Fibroblast of mammary gland (primary cell): ENCODE measurements at places on chromosomes 1 and 21.

GRCh38 chr1:88462488-88463261 is 221.4 kb upstream of the PKN2 start:
- peak; percentile 23 for DNase-seq

- no peak for DNase-seq
These were observed 20.1 kb downstream of the CASZ1 start for GRCh38 chr1:10776190-10776905.

GRCh38 chr1:201603613-201604232 is 64.8 kb downstream of the NAV1 start:
- DNase-seq: peak; percentile 52

GRCh38 chr1:31029026-31029425 is 36.5 kb downstream of the PUM1 start:
- DNase-seq: peak; percentile 50

GRCh38 chr21:14589855-14590563 is 43.9 kb upstream of the SAMSN1 start:
- DNase-seq: no peak

DNA sequence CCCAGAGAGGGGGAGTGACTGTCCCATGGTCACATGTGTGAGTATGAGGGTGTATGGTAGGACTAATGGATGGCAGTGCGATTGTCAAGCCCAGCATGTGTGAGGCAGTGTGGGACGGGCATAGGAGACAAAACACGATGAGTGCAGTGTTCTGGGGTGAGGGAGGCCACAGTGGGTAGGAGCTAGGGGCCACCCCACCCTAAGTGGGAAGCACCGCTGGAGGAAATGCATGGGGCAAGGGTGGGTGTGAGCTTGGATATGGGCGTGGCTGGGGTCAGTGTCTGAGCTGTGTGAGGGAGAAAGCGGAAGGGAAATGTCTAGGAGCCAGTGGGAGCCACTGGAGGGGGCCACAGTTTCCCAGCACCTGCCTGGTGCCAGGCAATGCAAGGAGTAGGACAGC is 56.5 kb downstream of the FOXO6 start:
- no peak for DNase-seq

GRCh38 chr1:8213676-8214075 is 104.2 kb upstream of the SLC45A1 start:
- DNase-seq: no peak

- DNase-seq: no peak
These were observed 13.3 kb downstream of the PMF1 start for GRCh38 chr1:156226116-156226538.

GRCh38 chr1:55990007-55990406 is 589.4 kb downstream of the PLPP3 start:
- no peak for DNase-seq

- no peak for DNase-seq
These were observed 544 bp downstream of the ILDR2 start for GRCh38 chr1:166974647-166975345.

GRCh38 chr21:41443562-41443961 is 17.5 kb downstream of the MX1 start:
- DNase-seq: no peak

DNA sequence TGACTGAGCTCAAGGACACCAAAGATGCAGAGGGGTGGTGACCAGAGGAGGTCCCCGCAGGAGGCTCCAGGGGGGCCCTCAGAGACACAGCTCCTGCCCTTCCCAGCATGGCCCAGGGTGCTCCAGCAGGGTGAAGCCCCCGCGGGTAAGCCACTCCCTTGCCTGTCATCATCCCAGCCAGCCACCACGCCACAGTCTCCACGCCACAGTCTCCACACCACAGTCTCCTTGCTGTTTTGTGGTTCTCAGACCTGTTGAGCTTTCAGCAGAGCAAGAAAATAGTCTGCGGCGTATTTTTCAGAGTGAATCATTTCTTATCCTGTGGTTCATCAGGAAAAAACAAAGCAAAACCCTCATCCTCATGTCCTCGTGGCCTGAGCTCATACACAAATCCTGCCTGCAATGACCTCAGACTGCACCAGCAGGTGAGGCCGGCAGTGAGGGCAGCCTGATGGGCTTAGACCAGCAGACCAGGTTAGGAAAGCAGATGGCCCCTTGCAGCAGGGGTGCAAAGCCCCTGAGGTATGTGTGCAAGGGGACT is 25.7 kb upstream of the ABCG1 start:
- DNase-seq: no peak

GRCh38 chr1:64031236-64031635 is 172.2 kb upstream of the UBE2U start:
- peak; percentile 57 for DNase-seq

DNA sequence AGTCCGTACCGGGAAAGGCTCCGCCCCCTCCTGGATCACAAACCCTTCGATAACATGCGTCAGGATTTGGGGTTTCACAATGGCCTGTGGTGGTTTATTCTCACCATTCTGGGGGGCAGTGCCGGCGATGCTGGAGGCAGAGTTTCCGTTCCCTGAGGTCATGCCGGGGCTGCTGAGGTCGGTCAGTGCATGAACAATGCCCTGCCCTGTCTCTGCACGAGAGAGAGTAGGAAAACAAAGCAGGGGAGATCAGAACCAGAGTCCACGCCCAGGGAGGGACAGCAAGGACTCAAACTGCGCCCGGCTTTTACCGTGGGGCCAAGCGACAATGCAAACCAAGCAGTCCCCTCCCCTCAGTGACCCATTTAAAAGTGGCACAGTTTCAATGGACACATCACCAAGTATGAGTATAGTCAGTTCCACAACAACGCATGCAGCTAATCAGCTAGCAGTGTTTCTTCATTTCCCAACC is 13.2 kb upstream of the A3GALT2 start:
- DNase-seq: peak; percentile 94

- no peak for DNase-seq
These were observed at the start of gene SLC25A34 for GRCh38 chr1:15736038-15736891. Gene SLC25A34 (plus strand): TSS chr1:15736258. CDS start chr1:15736486, 228 bp downstream.

- DNase-seq: peak; percentile 64
These were observed 227.2 kb upstream of the ST6GALNAC5 start for GRCh38 chr1:76640092-76640491.

DNA sequence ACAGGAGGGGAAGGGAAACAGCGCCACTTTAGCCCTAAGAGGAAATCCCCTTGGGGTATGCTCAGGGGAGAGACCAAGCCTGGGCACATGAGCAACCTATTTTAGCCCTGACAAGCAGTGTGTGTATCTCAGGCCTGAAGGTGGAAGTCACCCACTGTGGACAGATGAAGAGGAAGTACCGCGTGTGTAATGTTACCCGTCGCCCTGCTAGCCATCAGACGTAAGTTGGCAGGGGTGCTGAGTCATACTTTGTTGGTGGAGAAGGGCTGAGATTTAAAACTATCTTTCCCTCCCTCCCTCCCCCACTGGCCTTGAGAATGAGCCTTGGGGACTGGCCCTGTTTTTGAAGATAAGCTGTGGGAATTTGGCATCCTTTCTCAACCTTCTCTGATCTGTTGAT is 11.2 kb downstream of the AGO1 start:
- DNase-seq: peak; percentile 19

- no peak for DNase-seq
These were observed 4.4 kb downstream of the B4GALT2 start for GRCh38 chr1:43983253-43983899.

DNA sequence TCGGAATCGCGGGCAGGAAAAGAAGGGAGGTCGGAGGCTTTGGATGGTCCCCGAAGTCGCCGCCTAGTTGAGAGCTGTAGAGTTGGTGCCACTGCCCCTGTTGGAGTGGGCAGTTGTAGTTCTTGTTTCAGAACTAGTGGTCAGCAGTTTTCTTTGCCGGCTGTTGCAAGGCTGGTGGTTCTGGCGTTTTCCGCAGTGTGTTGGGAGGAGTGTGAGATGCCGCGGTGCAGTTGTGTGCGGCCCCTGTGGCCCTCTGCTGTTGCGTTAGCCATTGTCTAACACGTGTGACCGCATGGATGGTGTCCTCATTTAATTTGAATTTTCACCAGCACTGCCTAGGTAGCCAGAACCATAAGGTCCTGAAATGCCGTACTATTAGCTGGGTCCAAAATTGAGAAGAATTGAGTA is 1.4 kb downstream of the ARF1 start:
- DNase-seq: no peak

DNA sequence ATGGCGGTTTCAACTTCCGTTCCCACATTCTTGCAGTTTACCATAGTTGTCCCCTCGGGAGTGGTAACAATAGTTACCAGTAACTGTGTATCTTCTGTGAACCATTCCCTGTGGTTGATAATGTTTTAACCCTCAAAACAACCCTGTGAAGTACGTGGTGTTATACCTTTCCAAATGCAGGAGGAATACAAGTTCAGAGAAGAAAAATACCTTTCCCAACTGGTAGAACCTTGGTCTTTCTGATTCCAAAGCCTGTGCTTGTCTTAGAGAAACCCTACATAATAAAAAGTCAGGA is 789 bp downstream of the BTF3L4 start:
- peak; percentile 57 for DNase-seq

GRCh38 chr1:188270497-188270896 is 1441.7 kb downstream of the PLA2G4A start:
- DNase-seq: no peak

- no peak for DNase-seq
These were observed 357.6 kb downstream of the TGFB2 start for GRCh38 chr1:218702775-218703174.

- DNase-seq: peak; percentile 92
These were observed 32.0 kb downstream of the MAP7D1 start for GRCh38 chr1:36187800-36188593.

DNA sequence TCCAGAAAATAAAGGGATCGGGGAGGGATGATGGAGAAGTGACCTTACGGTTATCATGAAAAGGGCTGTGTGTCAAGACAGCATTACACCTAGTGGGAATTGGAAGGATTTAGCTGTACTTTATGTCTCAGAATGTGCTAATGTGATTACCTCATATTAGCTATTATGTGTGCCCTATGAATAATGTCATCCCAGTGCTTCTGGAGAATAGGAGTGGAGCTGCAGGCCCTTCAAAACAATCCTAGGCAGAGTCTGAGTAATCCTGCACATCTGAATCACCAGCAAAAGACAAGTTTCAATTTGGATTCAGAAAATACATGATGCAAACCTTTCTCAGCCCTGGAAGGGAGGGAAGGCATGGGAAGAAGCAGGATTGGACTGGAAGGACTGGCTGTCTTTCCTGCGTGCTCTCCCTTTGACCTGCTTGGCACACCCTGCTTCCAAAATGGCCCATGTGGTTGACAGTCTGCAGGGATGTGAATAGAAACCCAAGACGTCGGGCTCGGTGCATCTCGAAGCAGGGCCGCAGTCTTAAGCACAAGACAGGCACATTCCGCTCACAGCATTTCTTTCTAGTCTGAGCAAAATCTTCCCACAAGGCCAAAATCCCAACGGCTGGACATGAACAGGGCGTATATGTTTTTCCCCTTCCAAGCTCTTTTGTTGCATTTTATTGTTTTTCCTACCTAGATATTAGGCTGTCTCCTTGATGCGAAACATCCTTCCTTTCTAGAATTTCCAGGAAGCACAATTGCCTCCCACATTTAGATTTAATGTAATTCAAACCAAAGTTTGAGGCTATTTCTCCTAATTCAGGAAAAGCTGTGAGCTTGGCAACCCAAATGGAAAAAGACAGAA is 54.3 kb upstream of the TARBP1 start:
- DNase-seq: peak; percentile 100

DNA sequence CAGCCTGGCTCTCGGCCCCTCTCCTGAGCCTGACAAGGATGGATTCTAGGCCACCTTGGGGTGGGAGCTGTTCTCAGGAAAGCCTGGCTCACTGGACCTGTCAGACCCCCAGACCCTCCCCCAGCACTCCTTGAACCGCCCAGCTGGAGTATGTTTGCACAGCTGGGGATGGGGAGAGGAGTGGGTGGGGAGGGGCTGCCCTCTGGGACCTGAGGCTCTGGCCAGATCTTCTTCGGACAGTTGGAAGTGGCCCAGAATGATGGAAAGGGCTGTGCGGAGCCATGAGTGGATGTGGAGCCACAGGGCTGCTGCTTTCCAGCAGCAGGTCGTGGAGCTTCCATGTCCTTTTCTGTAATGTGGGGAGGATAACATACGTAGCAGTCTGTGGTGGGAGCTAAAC is 43.0 kb upstream of the TRABD2B start:
- DNase-seq: no peak

DNA sequence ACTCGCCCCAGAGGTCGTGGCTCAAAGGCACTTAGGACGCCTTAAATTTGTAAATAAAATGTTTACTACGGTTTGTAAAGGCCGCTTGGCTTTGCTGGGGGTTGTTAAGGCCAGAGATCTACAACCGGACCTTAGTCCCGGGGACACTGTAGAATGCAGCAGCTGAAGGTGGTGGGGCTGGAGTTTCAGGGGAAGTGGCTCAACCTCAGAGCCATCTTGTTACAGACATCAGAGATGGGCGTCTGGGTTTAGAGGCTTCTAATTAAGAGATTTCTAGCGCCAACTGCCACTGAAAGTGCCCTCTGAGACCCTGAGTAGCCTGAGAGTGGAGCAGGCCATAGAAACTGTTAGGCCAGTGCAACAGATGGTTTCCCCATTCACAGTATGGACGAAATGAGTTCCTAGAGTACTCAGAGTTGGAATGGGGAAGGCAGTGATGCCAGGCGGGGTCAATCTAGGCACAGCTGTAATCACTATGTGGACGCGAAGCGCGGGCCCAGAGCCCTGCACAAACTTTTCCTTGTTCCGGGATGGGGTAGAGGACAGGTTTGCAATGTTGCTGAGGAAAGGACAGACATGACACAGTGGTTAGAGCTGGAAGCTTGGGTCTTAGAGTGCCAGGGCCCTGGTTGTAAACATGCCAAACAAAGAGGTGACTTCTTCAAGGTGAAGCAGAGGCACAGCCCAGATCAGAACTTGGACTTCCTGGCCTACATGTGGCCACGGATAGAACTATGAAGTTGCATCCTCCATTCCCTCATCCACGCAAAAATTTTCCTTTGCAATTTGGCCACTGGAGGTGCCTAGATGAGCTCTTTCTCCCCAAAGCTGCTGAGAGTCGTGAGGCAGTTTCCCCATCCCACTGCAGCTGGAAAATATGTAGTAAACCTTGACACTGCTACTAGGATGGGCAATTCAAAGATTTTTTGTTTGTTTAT is 6.0 kb downstream of the HLX start:
- no peak for DNase-seq

- DNase-seq: no peak
These were observed 53.4 kb upstream of the PTGFR start for GRCh38 chr1:78437396-78437795.

DNA sequence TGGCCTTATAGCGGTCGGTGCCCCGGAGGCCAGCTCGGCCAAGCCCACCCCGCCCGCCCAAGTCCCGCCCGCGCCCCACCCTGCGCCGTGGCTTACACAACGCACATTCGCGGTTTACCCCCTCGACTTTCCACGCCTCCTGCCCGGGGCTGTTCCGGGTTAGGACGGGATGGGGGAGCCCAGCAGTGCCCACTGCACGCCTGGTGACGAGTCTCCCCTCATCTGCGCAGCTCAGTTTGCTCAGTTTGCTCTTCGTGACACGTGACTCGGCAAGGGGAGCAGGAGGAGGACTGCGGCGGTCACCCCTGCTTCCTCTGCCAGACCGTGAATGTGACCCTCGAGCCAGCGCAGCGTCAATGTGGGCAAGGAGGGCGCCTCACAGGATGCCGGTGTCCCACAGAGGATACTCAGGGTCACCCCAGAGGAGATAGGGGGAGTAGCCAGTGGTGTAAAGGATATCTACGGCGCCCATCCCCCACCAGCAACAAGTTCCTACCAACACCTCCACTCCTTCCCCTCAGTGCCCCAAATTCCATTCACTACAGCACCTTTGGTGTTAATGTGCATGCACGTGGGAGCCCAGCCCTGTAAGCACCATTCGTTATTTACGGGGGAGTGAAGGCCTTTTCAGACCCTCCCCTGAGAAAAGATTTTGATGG is 350 bp upstream of the S100A6 start:
- DNase-seq: peak; percentile 93
